Stimulated activated CD4-positive, alpha-beta T cell treated with anti-CD3 and anti-CD28 coated beads, TNF-alpha, amount 100 ng/mL, for 1 hour (primary cell): ENCODE measurements at places on chromosomes 3 and 15.

DNA sequence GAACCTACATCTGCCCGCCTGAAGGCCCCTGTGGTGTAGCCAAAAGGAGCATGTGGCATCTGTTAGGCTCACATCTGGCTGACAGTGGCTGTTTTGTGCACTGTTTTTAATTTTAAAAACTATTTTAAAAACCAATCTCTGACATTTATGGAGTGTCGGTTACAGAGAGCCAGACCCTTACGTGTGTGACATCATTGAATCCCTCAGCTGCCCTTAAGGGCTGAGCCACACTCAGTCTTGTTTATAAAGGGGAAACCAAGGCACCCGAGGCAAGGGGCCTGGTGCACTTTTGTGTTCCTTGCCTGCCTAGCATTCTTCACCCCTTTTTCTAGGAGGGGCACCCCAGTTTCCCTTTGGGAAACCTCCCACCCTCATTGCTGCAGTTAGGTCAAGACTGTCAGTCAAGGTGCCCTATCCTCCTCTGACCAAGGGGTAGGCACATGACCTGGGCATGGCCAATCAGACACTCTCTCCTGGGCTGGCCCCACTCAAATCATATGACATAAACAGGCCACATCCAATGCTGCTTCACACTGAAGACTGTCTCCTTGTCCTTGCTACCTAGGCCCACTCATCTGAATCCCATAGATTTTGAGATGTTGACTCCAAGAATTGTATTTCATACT is 105.3 kb downstream of the LSM3 start:
- DNase-seq, result no peak

GRCh38 chr3:156818890-156819289 is 7.3 kb upstream of the LEKR1 start:
- DNase-seq, result no peak

DNA sequence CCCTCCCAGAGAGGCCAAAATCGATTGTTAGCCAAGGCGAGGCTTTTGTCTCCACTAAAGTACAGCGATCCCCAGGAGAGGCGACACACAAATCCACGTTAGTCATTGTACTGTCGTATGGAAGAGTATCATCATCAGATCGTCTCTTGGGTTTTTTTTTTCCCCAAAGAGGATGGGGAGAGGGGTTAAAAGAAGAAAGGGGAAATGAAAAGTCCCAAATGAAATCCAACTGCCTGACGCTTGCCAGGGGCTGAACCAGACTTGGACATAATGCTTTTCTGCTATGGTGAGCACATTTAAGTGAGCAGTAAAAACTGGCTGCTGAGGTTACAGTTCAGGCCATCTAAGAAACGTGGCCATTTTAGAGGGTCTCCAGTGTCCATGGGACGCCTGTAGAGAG is 37.9 kb upstream of the CTSH start:
- DNase-seq, result no peak

DNA sequence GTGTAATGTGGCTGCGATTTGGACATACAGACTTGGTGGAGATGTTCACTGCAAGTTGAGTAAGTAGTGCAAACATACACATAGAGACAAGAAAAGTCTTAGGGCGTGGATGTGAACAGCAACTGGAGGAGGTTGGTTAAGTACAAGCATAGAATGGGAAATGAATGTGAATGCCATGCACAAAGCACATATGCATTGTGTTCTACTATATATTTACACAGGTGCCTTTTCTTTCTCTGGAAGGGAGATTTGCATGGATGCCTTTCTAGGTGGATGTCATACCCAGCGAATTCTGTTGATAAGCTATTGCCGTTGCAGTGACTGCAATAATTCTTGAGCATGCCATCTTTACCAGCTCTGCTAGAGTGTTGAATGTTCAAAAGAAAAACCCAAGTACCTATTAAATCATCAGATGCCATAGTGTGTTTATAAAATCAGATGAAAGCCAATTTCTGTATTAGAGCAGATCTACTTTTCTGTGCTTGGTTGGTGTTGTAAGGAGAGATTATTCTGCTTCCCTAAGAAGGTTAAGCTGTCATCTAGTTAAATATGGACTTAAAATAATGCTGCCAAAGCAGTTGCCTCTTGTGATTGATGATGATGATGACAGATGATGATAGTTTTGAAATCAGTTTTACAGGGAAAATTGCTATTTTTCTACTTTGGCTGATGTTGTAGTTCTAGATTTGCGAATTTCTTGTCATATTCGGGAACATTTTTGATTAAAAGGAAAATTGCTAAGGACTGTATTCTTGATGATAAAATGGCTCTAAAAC is 148.4 kb downstream of the CNTN4 start:
- no peak for DNase-seq

GRCh38 chr3:32157600-32158264 is 51.3 kb downstream of the GPD1L start:
- DNase-seq, result no peak

- peak; percentile 64 for DNase-seq
These were observed 683 bp upstream of the UNC45A start for GRCh38 chr15:90934256-90934948.

- no peak for DNase-seq
These were observed 200.4 kb downstream of the ADAMTSL3 start for GRCh38 chr15:83854321-83854720.

GRCh38 chr3:55204417-55204816 is 276.6 kb upstream of the LRTM1 start:
- DNase-seq, result no peak
